B cell (primary cell): ENCODE measurements at places on chromosomes 5 and 9. TPM values are rescaled to one million over a fixed set of nuclear protein-coding genes. Genes with fewer than 3 reads are reported as not detected.
A peak's percentile ranks its signal among the peaks of the same experiment; 100 is the strongest.

Gene HEXB
- 47.1 and 55.3 TPM in 2 replicates for total RNA-seq

Gene PHF24
- total RNA-seq, result not detected in 2 replicates

Gene MRRF
- total RNA-seq, result 44.1 and 44.9 TPM in 2 replicates

Gene RNF208
- 1.1 and 1.4 TPM in 2 replicates for total RNA-seq

DNA sequence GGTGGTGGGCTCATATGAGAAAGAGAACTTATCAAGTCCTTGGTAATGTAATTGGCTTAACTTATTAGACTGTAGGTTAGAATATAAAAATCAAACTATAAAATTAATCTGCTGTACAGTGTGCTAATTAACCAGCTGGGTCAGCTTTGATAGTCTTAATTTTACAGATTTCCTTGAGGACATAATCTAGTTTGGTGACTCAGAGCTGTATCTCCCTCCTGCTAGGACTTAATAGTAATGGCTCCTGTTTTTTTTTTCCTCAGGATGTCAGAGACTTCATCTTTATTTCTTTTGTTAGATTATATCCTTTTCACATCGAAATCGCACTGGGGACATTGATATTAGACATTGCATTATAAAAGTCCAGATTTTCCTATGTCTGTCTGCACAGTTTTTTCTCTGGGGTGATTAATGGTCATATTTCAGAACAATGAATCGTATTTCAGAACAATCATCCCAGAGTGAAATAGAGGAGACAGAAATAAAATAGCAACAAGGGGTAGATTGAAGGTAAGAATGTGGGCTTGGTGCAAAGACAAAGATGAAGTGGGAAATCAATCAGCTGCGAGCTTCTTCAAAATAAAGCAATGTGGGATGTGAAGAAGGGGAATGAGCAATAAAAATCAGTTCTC, 346.4 kb upstream of the RIOK2 start:
- no peaks in the 10 kb centered on the region for H3K4me1 ChIP-seq
- no peak overlapping the region for H3K4me3 ChIP-seq
- no peak overlapping the region for H3K27ac ChIP-seq
- no peaks in the 10 kb centered on the region for H3K27me3 ChIP-seq
- DNase-seq, result no peak
- no peaks in the 10 kb centered on the region for H3K36me3 ChIP-seq

DNA sequence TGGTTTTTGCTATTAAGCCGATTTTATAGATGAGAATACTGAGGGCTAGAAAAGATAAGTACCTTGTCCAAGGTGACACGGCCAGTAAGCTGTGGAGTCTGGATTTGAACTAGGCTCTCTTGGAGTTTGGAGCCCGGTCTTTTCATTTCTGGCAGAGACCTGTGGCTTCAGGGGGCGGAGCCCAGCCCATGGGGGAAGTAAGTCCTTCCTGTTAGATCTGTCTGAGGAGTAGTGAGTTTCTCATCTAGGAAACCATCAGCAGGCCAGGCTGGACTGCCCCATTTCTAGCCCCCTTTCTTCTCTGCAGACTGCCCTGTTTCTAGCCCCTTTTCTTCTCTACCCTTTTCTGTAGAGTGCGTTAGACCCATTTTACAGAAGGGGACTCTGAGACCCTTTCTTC, 521 bp upstream of the PTGS1 start:
- peak; percentile 42 for DNase-seq
- no peaks in the 10 kb centered on the region for H3K36me3 ChIP-seq
- H3K27ac ChIP-seq, result peak overlapping the region; percentile 76
- H3K4me1 ChIP-seq, result peaks cover 30% of the 10 kb centered on the region
- H3K27me3 ChIP-seq, result no peaks in the 10 kb centered on the region
- H3K4me3 ChIP-seq, result peak overlapping the region; percentile 87

- no peak overlapping the region for H3K4me3 ChIP-seq
- peaks cover 4% of the 10 kb centered on the region for H3K4me1 ChIP-seq
- peaks cover 26% of the 10 kb centered on the region for H3K27me3 ChIP-seq
These were observed 800 bp upstream of the KCNN2 start for GRCh38 chr5:114360816-114361723.

GRCh38 chr9:107569174-107569573, 79.6 kb upstream of the KLF4 start:
- no peak for DNase-seq
- H3K4me3 ChIP-seq, result no peak overlapping the region

- DNase-seq, result no peak
- no peaks in the 10 kb centered on the region for H3K4me1 ChIP-seq
- H3K36me3 ChIP-seq, result no peaks in the 10 kb centered on the region
- H3K27ac ChIP-seq, result no peak overlapping the region
These were observed 275.1 kb downstream of the BRINP1 start for GRCh38 chr9:119094086-119094485.

- H3K36me3 ChIP-seq, result no peaks in the 10 kb centered on the region
- no peaks in the 10 kb centered on the region for H3K4me1 ChIP-seq
- no peak for DNase-seq
- H3K27me3 ChIP-seq, result peaks cover 3% of the 10 kb centered on the region
- H3K4me3 ChIP-seq, result no peak overlapping the region
These were observed 44.4 kb downstream of the BNC2 start for GRCh38 chr9:16825971-16826625.

DNA sequence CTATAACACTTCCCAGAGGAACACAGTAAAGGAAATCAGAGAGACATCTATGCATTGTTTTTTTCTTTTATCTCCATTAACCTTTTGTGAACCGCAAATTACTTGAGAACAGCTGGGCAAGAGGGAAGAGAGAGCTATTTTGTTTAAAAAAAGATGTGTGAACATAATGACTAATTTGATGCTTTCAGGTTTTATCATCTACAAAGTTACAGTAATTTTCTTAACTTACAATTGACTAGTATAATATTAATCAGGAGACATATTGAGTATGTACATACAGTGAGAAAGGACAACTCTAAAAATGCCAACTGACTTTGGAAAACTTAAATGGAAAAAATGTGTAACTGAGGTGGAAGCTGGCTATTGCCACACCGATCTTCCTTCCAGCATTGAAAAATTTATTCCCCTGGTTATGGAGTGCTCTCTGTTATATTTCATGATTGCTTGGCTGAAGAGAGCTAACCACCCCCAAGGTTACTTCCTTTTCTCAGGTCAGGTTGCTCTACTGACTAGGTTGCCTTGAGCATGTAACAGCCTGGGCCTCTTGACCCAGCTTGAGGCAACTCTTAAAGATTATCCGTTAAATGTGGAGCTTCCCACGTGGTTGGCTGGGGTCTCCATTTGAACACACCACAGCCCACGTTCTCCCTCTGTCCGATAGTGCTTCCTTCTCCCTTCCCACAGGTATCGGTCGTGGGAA, 62.6 kb upstream of the C6 start:
- no peak overlapping the region for H3K4me3 ChIP-seq
- no peaks in the 10 kb centered on the region for H3K36me3 ChIP-seq
- no peaks in the 10 kb centered on the region for H3K27me3 ChIP-seq
- H3K4me1 ChIP-seq, result no peaks in the 10 kb centered on the region

GRCh38 chr9:15349892-15350761, 43.1 kb upstream of the TTC39B start:
- DNase-seq, result no peak
- no peak overlapping the region for H3K4me3 ChIP-seq
- H3K27ac ChIP-seq, result no peak overlapping the region
- no peaks in the 10 kb centered on the region for H3K36me3 ChIP-seq
- H3K4me1 ChIP-seq, result no peaks in the 10 kb centered on the region
